ENCODE measurements at places on chromosomes 2 and 18. TPM values are rescaled to one million over a fixed set of nuclear protein-coding genes. Genes with fewer than 3 reads are reported as not detected.

Gene ICA1L
- total RNA-seq, result 1.6 TPM

Gene PLGLB1
- total RNA-seq, result not detected

Gene SLC1A4
- 24.0 TPM for total RNA-seq

Gene PARD6G
- 0.97 TPM for total RNA-seq

Gene MROH2A
- not detected for total RNA-seq

Gene MOCOS
- total RNA-seq, result 5.8 TPM

Gene MAL
- not detected for total RNA-seq

Gene AGFG1
- 43.6 TPM for total RNA-seq

Gene GPR39
- total RNA-seq, result not detected

Gene FSIP2
- 0.30 TPM for total RNA-seq

Gene UGT1A5
- total RNA-seq, result not detected

Gene VIL1
- not detected for total RNA-seq

Gene ERFE
- 0.30 TPM for total RNA-seq

Gene PIEZO2
- total RNA-seq, result 2.6 TPM

Gene TMEM17
- 1.3 TPM for total RNA-seq

Gene TWSG1
- 90.9 TPM for total RNA-seq

Gene EMILIN2
- total RNA-seq, result 2.6 TPM

Gene PXDN
- total RNA-seq, result 217 TPM

Gene SOS1
- total RNA-seq, result 7.8 TPM

Gene GKN2
- total RNA-seq, result not detected

Gene RAB17
- total RNA-seq, result not detected

Gene TTC39C
- 2.3 TPM for total RNA-seq

Gene SLC14A1
- 1.5 TPM for total RNA-seq

Gene RNU2-63P
- total RNA-seq, result 88.5 TPM

Gene HRH4
- total RNA-seq, result not detected

Gene CYP26B1
- total RNA-seq, result under 0.01 TPM

Gene SLC30A3
- total RNA-seq, result 0.32 TPM

Gene REG1B
- total RNA-seq, result not detected

Gene ADGRF3
- not detected for total RNA-seq

Gene RTP5
- not detected for total RNA-seq

Gene SERPINB13
- total RNA-seq, result not detected

Data from epithelial cell of umbilical artery (primary cell).